Subcutaneous preadipocyte (primary cell): ENCODE measurements at places on chromosomes 2 and 18. TPM values are rescaled to one million over a fixed set of nuclear protein-coding genes. Genes with fewer than 3 reads are reported as not detected.

LAMA1 gene
- total RNA-seq: 47.7 and 48.1 TPM in 2 replicates

PTGR3 gene
- total RNA-seq: 16.5 and 18.4 TPM in 2 replicates

AGXT gene
- not detected in 2 replicates for total RNA-seq

GALNT3 gene
- total RNA-seq: under 0.01 and 0.20 TPM in 2 replicates

IMMT gene
- 59.5 and 84.3 TPM in 2 replicates for total RNA-seq

DSG3 gene
- total RNA-seq: under 0.01 TPM in 1 of 2 replicates, not detected in the other

SLC14A1 gene
- under 0.01 and 1.2 TPM in 2 replicates for total RNA-seq

REG3A gene
- not detected in 2 replicates for total RNA-seq

DHRS9 gene
- not detected in 2 replicates for total RNA-seq

GAL3ST2 gene
- not detected in 2 replicates for total RNA-seq
